ENCODE measurements at places on chromosomes 5 and 9.

GRCh38 chr5:142219146-142219545 lies 105.7 kb downstream of the SPRY4 start:
- no peak for DNase-seq

DNA sequence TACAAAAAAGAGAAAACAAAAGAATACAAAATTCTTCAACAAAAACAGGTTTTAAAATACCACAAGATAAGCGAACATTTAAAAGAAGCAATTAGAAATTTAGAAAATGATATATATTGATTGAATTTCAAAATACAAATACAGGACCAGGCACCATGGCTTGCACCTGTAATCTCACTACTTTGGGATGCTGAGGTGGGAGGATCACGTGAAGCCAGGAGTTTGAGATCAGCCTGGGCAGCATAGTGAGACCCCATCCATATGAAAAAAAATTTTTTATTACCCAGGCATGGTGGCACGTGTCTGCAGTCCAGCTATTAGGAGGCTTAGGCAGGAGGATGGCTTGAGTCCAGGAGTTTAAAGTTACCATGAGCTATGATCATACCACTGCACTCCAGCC lies 109.9 kb upstream of the SLC30A5 start:
- no peak for DNase-seq

DNA sequence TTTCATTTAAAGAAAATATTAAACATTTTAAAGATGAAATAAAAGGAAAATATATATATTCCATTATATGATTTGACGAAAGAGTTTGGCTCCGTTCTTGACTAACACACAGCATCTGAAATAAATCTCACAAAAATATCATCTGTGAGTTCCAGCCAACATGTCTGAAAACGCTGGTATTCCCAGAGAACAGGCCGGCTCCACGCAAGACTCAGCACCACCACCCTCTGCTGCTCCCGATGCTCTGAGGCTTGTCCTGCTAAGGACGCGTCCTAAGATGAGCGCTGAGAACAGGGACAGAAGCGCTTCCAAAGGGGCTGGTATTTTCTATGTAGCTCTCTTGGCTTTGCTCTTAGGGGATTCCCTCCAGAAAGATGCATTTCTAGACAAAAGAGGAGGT lies 40.6 kb upstream of the N4BP3 start:
- no peak for DNase-seq

GRCh38 chr5:137747848-137748247 lies 6.3 kb downstream of the HNRNPA0 start:
- no peak for DNase-seq

- peak; percentile 1 for DNase-seq
Observed at GRCh38 chr5:159673538-159673937, 242.7 kb upstream of the ADRA1B start.

- peak; percentile 93 for DNase-seq
Observed at GRCh38 chr9:89527084-89527483, 29.2 kb upstream of the SEMA4D start.

GRCh38 chr5:172834415-172835289 lies 601 bp downstream of the ERGIC1 start:
- DNase-seq = no peak

DNA sequence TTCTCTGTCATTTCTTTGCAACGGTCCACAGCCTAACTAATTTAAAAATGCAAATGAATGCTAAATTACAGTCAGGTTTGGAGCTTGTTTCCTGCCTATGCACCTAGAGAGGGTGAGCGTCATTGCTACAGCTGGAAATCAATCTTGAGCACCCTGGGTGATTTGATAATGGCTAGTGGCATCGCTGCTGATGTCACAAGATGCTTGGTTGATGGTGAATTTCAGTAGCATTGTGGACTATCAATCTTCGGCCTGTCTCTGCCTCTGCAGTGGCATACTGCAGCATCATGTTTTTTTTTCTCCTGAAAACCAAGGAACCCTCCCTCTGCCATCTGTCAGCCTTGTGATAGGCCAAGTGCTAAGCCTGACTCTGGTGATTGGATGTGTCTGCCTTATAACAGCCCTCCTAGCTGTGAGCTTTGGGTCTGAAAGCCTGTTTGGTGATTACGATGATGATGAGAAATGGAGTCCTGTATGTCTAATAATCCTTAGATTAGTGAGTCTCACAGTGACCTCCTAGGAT lies 75.3 kb downstream of the NMUR2 start:
- no peak for DNase-seq

- peak; percentile 20 for DNase-seq
Observed at GRCh38 chr9:112338561-112338960, 5.1 kb upstream of the PTBP3 start.

DNA sequence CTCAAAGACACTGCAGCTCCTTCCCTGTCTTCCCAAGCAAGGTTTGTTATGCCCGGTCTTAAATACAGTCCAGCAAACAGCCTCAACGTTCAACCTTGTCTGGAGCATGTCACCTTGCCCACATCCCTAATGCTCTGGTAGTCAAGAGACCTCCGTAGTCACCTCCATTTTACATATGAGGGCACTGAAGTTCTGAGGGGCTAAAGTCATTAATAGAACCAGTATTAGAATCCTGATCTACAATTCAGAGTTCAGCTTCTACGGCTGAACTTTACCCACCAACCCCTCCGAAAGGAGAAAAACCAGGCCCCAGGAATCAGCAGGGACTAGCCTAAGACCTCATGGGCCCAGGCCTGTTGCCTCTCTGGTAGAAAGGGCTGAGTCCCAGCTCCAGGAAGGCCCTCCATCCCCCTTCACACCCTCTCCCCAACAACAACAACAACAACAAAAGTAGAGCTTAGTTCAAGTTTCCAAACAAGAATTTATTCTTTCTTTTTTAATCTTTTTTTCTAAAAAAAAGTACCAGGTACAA lies 795 bp upstream of the STOML2 start:
- DNase-seq = no peak

DNA sequence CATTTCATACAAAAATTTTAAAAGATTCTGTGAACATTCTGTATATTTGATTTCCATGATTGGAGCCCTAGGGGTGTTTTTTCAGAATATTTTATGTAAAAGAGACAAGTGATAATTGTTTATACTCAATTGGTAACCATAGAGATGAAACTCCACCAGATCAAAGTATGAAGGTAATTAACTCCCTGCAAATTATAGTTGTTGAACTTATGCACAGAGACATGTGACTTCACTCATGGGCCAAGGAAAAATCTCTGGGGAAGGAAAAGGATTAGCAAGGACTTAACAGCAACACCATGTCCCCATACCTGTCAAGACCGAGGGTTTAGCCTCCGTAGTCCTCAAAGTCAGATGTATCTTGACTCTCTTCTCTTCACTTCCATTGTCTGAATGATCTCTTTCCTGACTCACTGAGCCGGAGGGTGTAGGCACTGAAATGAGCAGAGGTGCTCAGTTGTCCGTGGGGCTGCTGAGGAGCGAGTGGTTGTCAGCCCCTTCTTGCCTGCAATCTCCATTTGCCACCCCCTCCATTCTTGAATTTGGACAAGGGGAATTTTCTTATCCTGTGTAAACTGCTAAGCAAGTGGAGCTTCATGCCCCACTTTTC lies 17.5 kb upstream of the CXCL14 start:
- no peak for DNase-seq

GRCh38 chr5:14187660-14188059 lies 44.5 kb downstream of the TRIO start:
- no peak for DNase-seq

- no peak for DNase-seq
Observed at GRCh38 chr9:107975426-107976010, 485.9 kb upstream of the KLF4 start.

DNA sequence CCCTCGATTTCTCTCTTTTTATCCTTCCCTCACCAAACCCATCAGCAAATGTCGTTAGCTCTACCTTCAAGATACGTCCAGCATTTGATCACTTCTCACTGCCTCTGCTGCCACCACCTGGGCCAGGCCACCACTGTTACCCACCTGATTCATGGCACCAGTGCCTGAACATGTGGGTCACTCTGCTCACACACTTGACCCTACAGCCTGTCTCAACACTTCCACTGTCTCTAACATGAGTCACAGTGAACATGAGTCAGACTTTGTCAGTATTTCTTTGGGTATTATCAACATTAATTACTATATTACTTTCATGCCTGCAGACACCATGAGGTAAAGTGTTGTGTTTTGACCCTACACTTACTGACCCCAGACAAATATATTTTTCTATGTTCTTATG lies 19.6 kb downstream of the SLC24A2 start:
- no peak for DNase-seq

GRCh38 chr5:38426986-38427950 lies 129.2 kb downstream of the LIFR start:
- DNase-seq = no peak

GRCh38 chr5:36644727-36645126 lies 38.3 kb downstream of the SLC1A3 start:
- DNase-seq = no peak

DNA sequence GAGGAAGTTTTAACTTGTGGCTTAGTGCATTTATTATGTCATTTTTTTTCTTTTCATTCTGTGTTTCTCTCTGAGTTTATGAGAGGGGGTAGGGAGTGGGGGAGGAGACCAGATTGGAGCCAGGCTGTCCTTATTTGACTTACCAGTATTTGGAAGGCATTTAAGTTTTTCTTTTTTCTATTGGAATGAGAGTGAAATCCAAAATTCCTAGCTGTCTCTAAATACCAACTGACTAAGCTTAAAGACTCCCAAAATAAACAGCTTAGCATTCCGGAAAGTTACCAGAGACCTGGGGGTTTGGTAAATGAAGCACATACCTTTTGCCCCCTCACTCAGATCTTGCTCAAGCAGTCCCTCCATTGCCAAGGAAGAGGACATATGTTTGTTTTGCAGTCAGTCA lies 581.9 kb upstream of the BRINP1 start:
- no peak for DNase-seq

DNA sequence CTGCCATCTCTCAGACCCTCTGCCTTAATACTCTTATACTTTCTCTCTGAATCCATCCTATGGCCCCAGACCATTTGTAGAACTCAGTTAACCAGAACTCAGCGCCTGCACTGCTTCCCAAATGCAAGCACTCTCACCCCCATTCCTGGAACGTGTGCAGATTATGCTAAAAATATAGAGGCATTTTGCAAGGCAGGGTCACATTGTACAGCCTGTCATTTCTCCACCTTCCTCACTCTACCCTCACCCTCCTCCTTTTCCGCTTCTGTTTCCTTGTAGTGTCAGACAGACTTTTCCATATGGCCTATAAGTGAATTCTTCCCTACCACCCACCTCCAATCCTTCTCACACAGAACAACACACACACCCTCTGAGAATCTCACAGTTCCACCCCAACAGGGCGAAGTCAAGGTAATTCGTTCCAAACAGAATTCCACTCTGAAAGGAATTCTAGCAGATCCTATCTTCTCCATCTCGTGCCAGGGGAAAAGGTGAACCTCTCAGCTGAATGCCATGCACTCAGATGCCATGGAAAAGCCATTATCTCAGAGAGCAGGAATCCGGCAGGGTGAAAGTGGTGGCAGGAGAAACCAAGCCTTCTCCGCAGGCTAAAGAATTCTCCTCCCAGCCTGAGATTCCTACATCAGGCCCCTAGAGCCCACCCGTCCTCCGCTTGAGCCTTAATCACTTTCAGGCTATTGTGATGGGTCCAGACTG lies 25.3 kb downstream of the GGTA1 start:
- no peak for DNase-seq

GRCh38 chr9:96004379-96004778 lies 128.9 kb downstream of the ERCC6L2 start:
- DNase-seq = peak; percentile 77

GRCh38 chr5:43874772-43875171 lies 271.8 kb downstream of the NNT start:
- DNase-seq = no peak

- DNase-seq = no peak
Observed at GRCh38 chr5:132214491-132214890, 13.2 kb downstream of the P4HA2 start.

GRCh38 chr5:78065663-78066062 lies 228.8 kb downstream of the AP3B1 start:
- no peak for DNase-seq
